ENCODE measurements at places on chromosomes 13 and 19. TPM values are rescaled to one million over a fixed set of nuclear protein-coding genes. Genes with fewer than 3 reads are reported as not detected.

The FRY gene
- total RNA-seq = 6.1 TPM

The DDX49 gene
- total RNA-seq = 119 TPM

The CYP2S1 gene
- total RNA-seq = not detected

The WDR87 gene
- not detected for total RNA-seq

DNA sequence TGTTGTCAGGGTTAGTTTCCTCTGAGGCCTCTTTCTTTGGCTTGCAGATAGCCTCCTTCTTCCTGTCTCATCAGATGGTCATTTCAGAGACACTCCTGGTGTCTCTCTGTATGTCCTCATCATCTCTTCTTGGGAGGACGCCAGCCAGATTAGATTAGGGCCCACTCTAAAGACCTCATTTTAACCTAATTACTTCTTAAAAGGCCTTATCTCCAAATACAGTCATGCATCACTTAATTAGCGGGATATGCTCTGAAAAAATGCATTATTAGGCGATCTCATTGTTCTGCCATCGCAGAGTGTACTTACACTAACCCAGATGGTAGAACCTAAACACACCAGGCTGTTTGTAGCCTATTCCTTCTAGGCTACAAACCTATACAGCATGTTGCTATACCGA, 89.0 kb downstream of the CDK8 start:
- peaks cover 3% of the 10 kb centered on the region for H3K4me1 ChIP-seq
- no peak overlapping the region for H3K4me3 ChIP-seq
- no peaks in the 10 kb centered on the region for H3K36me3 ChIP-seq
- no peaks in the 10 kb centered on the region for H3K27me3 ChIP-seq
- H3K27ac ChIP-seq = no peak overlapping the region
- DNase-seq = no peak

- H3K27me3 ChIP-seq = no peaks in the 10 kb centered on the region
- H3K27ac ChIP-seq = peak overlapping the region; percentile 100
- DNase-seq = no peak
- no peaks in the 10 kb centered on the region for H3K36me3 ChIP-seq
Observed at GRCh38 chr19:33177417-33177979, 16.6 kb upstream of the LRP3 start.

DNA sequence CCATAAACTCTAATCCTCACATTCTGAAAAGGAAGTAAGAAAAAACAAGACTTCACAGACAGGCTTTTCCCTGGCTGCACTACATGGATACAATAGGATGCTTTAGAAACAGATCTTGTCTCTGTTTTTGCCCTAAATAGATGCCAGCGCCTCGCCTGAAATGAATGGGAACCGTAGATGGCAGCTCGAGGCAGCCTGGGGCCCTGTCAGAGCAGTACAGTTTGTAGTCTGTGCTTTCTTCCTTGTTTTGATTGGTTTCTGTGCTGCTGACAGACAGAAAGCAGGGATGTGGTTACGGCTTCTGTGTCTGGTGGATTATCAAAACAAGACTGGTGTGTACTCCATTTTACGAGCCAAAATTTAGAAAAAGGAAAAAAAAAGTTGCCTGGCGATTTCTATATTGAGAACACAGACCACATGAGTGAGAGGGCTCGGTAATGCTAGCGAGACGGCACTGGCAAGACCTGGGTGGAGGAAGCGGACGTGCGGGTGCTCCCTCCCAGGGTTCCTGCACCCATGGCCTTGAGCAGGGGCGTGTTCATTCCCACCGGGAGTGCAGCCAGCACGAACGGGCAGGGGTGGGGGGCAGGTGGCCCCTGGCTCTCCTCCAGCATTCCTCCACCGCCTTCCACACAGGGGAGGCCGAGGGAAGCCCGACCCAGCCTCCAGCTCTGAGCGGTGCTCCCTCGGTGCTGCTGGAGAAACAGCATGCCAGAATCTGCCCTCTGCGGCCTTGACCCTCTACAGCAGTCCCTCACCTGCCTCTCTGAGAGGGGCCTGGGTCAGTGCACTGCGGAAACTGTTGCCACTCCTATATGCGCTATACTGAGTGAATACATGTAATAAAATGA, 37.6 kb upstream of the C1QTNF9 start:
- H3K36me3 ChIP-seq = peaks cover 16% of the 10 kb centered on the region
- peaks cover 90% of the 10 kb centered on the region for H3K4me1 ChIP-seq
- peak overlapping the region; percentile 98 for H3K27ac ChIP-seq
- DNase-seq = peak; percentile 70
- H3K4me3 ChIP-seq = peak overlapping the region; percentile 90

DNA sequence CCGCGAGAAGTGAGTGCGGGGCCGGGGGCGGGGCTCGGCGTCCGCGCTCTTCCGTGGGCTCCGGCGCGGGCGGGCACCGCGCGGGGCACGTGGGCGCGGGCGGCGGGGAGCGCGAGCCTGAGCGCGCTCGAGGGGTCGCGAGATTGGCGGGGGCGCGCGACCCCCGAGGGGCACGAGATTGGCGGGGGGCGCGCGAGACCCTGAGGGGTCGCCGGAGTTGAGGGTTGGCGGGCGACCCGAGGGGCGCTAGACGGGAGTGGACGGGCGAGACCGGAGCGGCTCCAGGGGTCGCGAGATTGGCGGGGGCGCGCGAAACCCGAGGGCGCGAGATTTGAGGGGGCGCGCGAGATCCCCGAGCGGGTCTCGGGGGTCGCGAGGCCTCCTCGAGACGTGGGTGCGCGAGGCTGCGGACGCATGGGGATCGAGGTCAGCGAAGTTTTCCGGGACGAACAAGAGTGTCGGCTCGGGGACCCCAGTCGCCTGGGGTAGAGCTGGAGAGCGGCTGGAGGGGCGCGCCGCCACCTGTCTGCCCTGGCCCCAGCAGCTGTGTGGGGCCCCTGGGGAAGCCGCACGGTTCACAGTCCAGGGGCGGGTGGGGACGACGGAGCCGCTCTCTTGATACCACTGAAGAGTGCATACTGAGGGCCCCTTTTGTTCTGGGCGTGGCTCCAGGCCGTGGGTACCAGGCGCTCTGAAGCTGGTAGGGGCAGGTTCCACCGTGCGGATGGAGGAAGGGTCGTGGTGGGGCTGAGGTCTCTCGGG, 682 bp downstream of the SSBP4 start:
- H3K27me3 ChIP-seq = no peaks in the 10 kb centered on the region
- H3K4me3 ChIP-seq = peak overlapping the region; percentile 94
- peak; percentile 71 for DNase-seq
- H3K27ac ChIP-seq = peak overlapping the region; percentile 91
- no peaks in the 10 kb centered on the region for H3K36me3 ChIP-seq
- peaks cover 62% of the 10 kb centered on the region for H3K4me1 ChIP-seq

DNA sequence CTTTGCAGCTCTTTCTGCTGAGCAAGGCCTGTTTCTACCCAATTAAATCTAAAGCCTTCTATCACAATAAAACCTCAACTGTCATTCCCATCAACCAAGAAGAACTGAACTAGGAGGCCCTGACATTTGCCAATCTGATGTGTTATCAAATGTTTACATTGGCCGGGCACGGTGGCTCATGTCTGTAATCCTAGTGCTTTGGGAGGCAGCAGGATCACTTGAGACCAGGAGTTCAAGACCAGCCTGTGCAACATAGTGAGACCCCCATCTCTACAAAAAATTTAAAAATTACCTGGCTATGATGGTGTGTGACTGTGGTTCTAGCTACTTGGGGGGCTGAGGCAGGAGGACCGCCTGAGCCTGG, 2.8 kb upstream of the FBXO17 start:
- no peak overlapping the region for H3K27ac ChIP-seq
- H3K27me3 ChIP-seq = peaks cover 26% of the 10 kb centered on the region
- H3K4me1 ChIP-seq = peaks cover 10% of the 10 kb centered on the region
- no peak for DNase-seq

DNA sequence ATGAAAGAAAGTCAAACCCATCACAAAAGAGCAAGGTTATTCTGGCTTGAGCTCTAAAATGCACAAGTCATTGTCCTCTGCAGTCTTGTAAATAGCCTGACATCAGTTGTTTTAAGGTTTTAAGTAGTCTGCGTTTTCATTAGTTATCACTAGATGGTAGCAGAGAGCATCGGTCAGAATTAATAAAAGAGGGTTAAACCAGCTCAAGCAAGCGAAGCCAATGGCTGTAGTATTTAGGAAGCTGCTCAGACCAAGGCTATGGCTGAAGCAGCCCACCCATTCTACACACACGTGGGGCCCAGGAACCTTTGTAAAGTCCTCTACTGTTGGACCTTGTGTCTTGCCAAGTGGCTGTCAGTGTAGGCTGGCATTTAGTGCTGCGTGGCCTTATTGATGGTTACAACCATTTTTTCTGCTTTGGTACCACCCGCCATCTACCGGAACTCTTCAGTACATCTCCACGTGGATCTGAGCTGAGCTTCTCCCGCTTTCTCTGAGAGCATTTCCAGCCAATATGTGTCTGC, 13.3 kb upstream of the ZNF57 start:
- H3K4me1 ChIP-seq = peaks cover 7% of the 10 kb centered on the region
- DNase-seq = no peak
- no peak overlapping the region for H3K4me3 ChIP-seq
- H3K27ac ChIP-seq = no peak overlapping the region
- H3K27me3 ChIP-seq = peaks cover 2% of the 10 kb centered on the region

DNA sequence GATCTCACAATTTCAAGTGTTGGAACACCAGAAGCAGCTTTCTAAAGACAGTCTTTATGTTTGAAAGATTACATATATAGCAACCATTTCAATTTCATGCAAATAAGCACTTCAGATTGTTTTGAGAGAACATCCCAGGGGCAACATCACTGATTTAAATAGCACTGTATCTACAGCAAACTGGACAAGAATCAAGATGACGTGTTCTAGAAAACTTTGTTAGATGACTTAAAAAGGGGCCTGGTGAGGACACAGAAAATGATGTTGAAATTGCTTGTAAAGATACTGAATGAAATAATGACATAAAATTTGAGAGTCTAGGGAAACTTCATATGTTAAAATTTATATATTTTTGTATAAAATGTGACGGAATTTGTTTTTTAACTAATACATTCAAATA, 277.1 kb downstream of the KLF12 start:
- peaks cover 8% of the 10 kb centered on the region for H3K36me3 ChIP-seq
- no peak overlapping the region for H3K27ac ChIP-seq
- peaks cover 8% of the 10 kb centered on the region for H3K4me1 ChIP-seq

GRCh38 chr19:33402421-33403220, 29.1 kb downstream of the CEBPG start:
- H3K27me3 ChIP-seq = no peaks in the 10 kb centered on the region
- no peak overlapping the region for H3K4me3 ChIP-seq
- H3K27ac ChIP-seq = no peak overlapping the region
- H3K4me1 ChIP-seq = no peaks in the 10 kb centered on the region
- no peak for DNase-seq

DNA sequence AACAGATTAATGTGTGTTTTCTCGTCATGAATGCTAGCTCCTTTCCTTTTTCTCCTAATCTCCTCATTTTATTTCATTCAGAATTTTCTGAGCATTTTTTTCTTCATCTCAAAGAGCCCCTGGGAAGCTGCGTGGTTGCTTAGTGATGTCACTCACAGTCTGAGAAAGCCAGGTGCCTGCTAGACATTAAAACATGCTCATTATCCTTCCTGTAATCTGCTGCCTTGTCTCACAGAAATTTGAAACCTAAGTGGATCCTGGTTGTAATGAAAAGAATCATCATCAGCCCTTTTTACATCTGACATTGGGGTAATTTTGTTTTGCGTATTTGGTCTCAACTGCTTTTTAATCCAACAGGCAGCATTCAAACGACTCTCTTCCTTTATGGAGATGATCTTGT, 108.2 kb upstream of the RNF113B start:
- no peak overlapping the region for H3K4me3 ChIP-seq
- no peaks in the 10 kb centered on the region for H3K4me1 ChIP-seq
- H3K36me3 ChIP-seq = no peaks in the 10 kb centered on the region
- DNase-seq = no peak
- no peak overlapping the region for H3K27ac ChIP-seq
- H3K27me3 ChIP-seq = peaks cover 3% of the 10 kb centered on the region

- H3K4me1 ChIP-seq = peaks cover 11% of the 10 kb centered on the region
- peak overlapping the region; percentile 71 for H3K4me3 ChIP-seq
- peaks cover 29% of the 10 kb centered on the region for H3K27me3 ChIP-seq
- peak; percentile 71 for DNase-seq
Observed at GRCh38 chr13:26785838-26786630, 25.4 kb upstream of the GPR12 start.

DNA sequence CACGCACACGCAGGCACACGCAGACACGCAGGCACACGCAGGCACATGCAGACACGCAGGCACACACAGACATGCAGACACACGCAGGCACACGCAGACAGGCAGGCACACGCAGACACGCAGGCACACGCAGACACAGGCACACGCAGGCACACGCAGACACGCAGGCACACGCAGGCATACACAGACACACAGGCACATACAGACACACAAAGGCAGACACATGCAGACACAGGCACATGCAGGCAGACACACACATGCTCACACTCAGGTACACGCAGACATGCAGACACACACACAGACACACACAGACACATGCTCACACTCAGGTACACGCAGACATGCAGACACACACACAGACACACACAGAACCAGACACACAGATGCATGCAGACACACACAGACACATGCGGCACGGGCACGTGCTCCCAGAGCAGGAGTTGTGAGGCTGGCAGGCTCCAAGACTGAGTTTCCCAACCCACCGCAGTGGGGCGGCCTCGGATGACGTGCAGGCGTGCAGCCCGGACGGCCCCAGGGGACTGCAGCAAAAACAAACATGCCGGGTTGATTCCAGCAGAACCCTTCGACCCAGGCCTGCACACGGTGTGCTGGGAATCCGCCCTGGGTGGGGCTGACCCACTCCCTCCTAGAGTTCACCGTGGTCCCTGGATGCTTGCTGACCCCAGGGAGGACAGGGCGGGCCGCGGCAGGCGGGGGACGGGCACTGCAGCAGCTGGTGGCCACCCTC, 100.0 kb downstream of the GADD45B start:
- no peaks in the 10 kb centered on the region for H3K36me3 ChIP-seq
- H3K4me3 ChIP-seq = no peak overlapping the region
- H3K27me3 ChIP-seq = no peaks in the 10 kb centered on the region
- H3K27ac ChIP-seq = no peak overlapping the region

DNA sequence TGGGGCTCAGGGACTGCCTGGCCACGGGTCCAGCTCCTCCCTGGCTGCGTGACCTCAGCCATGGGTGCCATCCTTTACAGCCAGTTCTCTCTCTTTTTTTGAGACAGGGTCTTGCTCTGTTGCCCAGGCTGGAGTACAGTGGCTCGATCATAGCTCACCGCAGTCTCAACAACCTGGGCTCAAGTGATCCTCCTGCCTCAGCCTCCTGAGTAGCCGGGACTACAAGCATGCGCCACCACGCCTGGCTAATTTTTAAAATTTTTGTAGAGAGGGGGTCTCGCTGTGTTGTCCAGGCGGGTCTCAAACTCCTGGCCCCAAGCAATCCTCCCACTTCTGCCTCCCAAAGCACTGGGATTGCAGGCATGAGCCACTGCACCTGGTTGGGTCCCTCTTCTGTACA, 75.4 kb downstream of the PTPRS start:
- no peak for DNase-seq
- H3K4me3 ChIP-seq = no peak overlapping the region
- H3K27me3 ChIP-seq = peaks cover 4% of the 10 kb centered on the region
- peaks cover 9% of the 10 kb centered on the region for H3K4me1 ChIP-seq
- no peak overlapping the region for H3K27ac ChIP-seq
- H3K36me3 ChIP-seq = no peaks in the 10 kb centered on the region

All from natural killer cell treated with Interleukin-12 subunit alpha and Interleukin-12 subunit beta and Interleukin-15 and Interleukin-18, amount 100 ng/mL, for 72 hours (primary cell).